ENCODE measurements at places on chromosomes 2 and 18. TPM values are rescaled to one million over a fixed set of nuclear protein-coding genes. Genes with fewer than 3 reads are reported as not detected.

DNA sequence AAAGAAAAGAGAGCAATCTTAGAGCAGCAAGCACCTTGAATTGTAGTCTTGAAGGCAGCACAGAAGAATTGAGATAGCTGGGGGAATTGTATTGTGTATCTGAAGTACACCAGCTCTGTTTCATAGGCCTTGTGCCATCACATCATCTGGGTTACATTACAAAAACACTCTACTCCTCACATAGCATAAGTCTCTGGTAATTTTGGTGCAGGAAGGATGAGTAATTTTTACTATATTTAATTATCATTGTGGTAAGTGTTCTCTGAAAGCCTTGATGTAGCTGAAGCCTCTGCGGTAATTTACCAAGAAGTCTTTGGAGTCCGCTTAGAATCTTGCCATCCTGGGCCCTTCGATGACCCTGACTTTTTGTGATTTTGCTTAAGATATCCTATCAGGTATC lies 291.1 kb downstream of the ARHGAP15 start:
- no peak for DNase-seq

GRCh38 chr18:382423-382984 lies 114.7 kb upstream of the THOC1 start:
- no peak for DNase-seq

DNA sequence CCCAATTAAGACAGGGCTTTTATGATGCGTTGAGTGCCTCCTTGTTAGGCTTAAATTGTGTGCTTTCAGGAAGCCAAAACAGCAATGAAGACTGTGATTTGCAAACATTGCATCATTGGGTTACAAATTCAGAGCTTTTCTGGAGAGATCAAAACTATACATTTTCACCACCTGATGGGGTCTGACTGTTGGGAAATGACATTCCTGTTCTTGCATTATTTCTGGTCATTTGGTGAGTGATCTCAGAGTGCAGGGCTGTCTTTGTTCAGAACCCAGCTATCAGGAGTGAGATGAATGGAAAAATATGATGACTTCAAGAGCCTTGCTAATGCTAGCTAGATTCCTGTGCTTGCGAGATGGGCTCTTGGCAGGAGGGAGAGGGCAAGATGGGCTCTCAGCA lies 39.1 kb downstream of the SH3RF3 start:
- no peak for DNase-seq

DNA sequence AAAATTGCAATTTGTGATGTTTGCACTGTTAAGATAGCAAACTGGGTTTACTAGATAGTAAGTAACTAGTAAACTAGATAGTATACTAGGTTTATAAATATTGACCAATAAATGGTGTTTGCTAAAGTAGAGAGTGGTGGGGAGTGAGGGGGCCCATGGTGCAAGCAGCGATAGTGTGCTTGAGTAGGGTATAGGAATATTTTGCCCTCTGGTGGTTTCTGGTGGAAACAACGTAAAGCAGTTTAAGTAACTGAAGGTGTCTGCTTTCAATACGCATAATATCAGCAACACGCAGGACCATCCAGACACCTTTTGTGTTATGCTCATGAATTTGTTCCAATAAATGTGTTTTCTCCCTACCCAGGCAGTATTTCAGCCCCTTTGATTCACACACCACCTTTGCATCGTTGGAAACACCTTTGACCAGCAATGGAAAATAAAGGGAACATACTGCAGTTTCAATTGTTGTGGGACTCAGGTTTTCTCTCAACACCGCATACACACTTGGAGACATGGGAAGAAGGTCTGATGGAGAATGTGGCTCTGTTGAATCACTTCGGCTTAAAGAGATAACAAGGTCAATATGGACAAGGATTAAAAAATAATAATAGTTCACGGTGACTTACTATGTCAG lies 16.7 kb upstream of the STAT1 start:
- no peak for DNase-seq

DNA sequence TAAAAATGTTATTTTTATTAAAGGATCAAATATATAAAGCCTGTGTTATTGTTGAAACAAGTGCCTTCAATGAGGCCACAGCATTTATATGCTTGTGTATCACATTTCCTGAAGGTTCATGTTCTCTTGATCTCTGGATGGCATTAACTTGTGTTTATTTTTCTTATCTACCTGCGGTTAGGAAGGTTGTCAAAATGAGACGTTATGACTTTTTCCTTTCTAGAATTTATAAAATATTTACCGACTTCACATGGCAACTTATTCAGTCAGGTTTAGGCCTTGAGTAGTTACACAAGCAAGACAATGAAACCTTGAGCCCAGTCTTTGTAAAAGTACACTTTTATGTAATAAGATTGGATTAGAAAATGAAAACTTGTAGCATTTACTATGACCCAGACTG lies 196.4 kb upstream of the ACVR2A start:
- DNase-seq: no peak

GRCh38 chr2:127589841-127590240 lies 54.4 kb downstream of the MYO7B start:
- no peak for DNase-seq

- no peak for DNase-seq
These were observed 72.5 kb downstream of the RBM43 start for GRCh38 chr2:151189125-151189524.

- DNase-seq: no peak
These were observed 5.5 kb upstream of the REV1 start for GRCh38 chr2:99495115-99495860.

DQX1 gene
- not detected for total RNA-seq

GRCh38 chr2:221197225-221197856 lies 374.8 kb downstream of the EPHA4 start:
- DNase-seq: no peak

DNA sequence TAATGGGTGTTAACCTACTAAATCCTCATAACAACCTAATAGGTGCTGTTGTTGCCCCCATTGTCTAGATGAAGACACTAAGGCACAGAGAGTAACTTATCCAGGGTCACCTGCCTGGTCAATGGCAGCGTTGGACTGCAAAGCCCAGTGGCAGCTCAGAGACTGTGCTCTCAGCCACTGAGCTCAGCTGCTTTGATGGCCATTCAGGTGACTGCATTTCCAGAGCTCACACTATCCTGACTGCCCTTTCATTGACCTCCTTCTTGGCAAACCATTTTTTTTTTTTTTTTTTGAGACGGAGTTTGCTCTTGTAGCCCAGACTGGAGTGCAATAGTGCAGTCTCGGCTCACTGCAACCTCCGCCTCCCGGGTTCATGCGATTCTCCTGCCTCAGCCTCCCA lies 115.2 kb downstream of the MAPK4 start:
- no peak for DNase-seq

GRCh38 chr2:60577682-60578283 lies 24.3 kb upstream of the BCL11A start:
- no peak for DNase-seq

GRCh38 chr2:157691131-157691530 lies 62.5 kb upstream of the ACVR1C start:
- DNase-seq: no peak

ERFE gene
- total RNA-seq: 1.6 TPM

AGXT gene
- total RNA-seq: not detected

RAPGEF4 gene
- 23.4 TPM for total RNA-seq

POTEE gene
- total RNA-seq: under 0.01 TPM

AMER3 gene
- total RNA-seq: 32.8 TPM

GRCh38 chr2:238528953-238529781 lies 102.4 kb downstream of the ASB1 start:
- DNase-seq: no peak

DNA sequence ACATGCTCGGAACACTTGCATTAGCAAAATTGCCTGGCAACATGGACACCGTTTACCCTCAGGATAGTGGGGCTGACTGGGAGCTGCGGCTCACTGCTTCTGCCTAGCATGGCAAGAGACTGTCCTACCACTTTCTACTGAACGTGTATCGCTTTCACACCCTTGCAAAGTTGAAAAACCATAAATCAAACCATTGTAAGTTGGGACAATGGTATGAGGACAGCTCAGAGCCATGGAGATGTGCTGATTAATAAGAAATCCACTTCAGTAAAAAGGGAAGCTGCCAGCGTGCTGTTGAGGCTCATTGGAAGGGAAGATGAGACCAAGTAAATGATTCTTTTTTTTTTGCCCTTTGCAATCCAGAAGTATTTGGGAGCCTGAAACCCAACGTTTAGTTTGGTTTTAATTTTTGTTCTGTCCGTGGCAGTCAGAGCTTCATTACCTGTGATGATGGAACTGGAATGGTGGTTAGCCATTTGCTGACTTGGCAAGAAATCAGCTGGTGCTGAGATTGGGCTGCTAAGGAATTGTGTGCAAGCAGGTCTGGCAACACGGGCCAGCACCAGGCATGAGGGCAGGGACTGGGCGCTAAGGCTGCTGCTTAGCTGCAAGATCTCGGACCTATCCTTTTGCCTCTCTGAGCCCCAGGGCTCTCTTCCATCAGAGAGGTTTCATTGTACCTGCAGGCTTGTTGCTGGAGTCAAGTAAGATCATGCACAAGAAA lies 75.5 kb upstream of the HS6ST1 start:
- DNase-seq: no peak

GRCh38 chr2:15415748-15416147 lies 145.4 kb downstream of the NBAS start:
- no peak for DNase-seq

All from occipital lobe (tissue), 3 donors.